Common myeloid progenitor, CD34-positive (primary cell): ENCODE measurements at places on chromosomes 1 and 21.

DNA sequence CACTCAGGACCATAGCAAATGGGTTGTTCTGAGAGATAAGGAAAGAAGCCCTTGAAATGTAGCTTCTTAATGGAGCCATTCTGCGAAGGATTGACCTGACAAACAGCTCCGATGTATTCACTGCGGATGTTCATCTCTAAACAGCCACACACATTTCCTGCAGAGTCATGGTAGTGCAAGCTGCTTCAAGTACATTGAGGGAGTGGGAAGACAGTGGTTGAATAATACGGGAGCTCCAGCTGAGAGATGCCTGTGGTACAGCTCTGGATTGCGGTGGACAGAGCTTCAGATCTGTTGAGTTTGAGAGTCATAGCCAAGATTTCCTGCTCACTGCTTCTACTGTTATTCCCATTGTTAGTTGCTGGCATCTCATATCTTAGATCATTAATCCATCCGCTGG lies 86.6 kb downstream of the ZBTB18 start:
- DNase-seq, result peak; percentile 31

- DNase-seq, result no peak
Measured at GRCh38 chr21:42736646-42737350, 83.4 kb downstream of the PDE9A start.

- DNase-seq, result no peak
Measured at GRCh38 chr1:68516066-68516465, 19.2 kb upstream of the DEPDC1 start.

DNA sequence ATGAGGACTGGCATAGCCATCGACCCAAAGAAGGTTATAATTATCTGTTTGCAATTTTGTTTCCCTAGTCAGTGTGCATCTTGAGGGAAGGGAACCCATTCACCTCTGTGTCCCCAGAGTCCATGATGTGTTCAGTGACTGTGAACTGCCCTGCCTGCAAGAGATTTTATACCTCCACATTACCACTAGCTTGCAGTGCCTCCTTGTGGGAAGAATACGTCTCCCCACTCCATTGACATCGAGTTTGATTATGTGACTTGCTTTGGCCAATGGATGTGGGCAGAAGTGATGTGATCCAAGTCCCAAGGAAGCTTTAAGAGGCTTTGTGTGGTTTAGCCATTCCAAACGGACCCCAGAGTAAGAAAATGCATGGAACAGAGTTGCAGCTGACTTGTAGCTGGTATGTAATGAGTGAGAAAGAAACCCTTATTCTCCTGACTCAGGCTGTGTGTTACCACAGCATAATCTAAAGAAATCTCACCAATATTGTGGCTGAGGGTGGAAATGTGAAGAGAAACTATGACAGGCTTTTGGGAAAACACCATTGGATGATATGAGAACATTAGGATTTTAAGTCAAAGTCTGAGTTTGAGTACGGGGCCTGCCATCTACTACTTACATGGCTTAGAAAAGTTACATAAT lies 47.8 kb upstream of the NRDC start:
- no peak for DNase-seq

DNA sequence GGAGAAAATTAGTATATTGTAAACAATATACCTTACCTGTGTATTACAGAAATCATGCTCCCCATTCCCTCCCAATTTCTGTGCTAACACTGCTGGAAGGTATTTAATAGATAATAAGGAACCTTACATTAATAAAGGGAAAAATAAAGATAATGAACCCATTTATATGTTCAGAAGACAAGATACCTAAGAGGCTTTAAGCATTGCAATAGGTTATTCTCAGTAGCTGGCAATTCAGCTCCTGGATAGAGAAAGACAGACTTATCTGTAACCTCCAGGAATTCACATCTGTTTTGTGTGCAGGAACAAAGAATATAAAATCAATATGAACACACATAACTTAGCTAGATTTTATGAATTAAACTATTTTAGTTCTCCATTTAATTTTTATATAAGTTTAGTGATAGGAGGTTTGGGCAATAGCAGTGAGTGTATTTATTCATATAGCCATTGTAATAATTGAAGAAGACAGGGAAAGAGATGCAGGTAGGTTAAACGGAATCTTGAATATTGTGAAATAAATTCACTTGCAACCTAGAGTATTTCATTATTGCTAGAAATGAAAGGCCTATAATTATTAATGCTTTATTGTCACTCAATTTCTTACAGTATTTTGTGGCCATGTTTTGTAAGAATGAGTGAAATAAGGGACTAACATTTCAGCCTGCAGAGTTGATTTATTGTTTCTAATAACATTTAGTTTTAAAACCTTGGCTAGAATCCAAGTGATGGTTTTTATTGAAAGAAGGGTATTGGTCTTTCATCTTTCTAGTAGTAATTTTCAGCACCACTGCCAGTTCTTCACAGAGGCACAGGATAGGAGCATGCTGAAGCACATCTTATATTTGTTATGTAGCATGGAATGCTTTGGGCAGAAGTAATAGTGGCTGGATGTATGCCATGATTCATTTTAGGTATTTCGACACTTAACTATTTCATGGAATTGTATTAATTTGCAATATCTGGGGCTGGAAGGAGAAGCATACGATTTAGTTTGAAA lies 1.5 kb downstream of the XPR1 start:
- DNase-seq, result no peak

- DNase-seq, result no peak
Measured at GRCh38 chr21:43273708-43274021, 104.9 kb downstream of the CRYAA start.

- DNase-seq, result peak; percentile 17
Measured at GRCh38 chr1:239893127-239893731, 198.5 kb upstream of the FMN2 start.

- no peak for DNase-seq
Measured at GRCh38 chr1:53108646-53109580, 33.5 kb downstream of the SLC1A7 start.
